ENCODE measurements at places on chromosomes 3 and 15.

GRCh38 chr3:71872256-71872655, 87.3 kb upstream of the PROK2 start:
- DNase-seq = no peak

DNA sequence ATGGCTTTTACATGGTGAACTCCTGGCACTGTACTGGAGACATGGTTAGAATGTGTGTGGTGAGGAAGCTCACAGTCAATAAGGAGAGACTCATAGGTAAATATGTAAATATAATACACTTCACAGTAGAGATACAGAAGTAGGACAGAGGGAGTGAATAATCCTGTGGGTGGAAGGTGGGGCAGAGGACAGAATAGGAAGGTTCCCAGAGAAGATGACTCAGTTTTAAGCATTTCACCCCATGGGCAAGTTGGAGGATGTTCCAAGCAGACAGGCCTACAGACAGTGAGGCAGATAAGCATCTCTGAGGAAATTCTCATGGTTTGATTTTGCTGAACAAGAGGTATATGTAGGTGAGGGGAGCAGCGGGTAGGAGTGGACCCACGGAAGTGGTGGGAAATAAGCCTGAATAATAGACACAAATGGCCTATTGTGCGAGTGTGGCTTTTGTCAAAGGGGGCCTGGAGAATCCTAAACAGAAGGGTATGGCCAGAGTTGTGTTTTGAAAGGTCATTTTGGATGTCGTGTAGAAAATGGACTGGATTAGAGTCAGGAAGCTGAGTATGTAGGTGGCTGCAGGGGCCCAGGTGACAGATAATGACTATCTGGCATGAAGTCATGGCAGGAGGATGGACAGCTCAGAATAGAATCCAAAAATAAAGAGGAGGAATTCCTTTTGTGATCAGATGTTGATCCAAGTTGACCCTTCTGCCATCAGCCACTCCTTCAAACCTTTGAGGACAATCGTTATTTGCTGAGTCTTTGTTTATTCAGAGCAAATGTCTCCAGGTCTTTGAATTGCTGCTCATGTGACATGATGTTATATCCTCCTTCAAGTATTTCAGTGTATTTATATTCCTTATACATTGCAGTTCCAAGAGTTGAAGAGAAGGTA, 97.3 kb upstream of the THRB start:
- DNase-seq = no peak

GRCh38 chr3:70824078-70824477, 511.6 kb upstream of the MDFIC2 start:
- no peak for DNase-seq

DNA sequence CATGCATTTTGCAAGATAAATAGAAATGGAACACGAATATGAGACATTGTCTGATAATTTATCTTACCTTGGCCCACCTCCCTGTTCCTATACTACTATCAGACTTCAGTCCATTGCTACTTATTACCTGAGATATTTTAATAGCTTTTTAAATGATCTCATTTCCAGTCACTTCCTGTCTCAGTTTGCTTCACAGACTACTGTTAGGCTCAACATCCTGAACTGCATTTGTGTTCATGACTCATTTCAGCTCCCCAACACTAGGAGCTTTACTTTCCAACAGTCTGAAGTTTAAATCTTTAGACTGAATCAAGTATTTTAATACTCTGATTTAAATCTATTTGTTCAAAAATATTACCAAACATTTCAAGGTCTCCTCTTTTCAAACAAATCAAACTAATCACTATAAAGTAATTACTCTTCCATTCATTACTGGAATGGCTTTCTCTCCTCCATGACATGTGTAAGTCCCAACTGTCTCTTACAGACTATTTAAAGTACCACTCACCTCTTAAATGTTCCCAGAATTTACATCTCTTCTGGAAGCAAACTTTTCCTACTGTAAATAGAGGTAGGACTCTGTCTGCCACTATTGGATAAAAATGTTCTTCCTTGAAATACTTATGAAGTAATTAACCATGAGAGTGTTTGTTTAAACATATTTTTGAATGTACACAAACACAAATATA, 1277.6 kb downstream of the ZPLD1 start:
- DNase-seq = no peak

DNA sequence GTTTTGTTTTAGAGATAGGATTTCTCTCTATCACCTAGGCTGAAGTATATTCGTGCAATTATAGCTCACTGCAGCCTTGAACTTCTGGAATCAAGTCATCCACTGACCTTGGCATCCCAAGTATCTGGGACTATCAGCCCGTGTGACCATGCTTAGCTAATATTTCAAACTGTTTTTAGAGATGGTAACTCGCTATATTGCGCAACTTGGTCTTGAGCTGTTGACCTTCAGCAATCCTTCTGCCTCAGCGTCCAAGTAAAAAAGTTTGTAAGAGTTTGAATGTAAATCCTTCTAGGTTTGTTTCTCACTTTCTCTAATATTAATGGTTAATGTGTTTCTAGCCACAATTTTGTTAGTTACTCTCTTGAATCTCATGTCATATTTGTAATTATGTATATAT, 1243.5 kb upstream of the CADM2 start:
- DNase-seq = no peak

DNA sequence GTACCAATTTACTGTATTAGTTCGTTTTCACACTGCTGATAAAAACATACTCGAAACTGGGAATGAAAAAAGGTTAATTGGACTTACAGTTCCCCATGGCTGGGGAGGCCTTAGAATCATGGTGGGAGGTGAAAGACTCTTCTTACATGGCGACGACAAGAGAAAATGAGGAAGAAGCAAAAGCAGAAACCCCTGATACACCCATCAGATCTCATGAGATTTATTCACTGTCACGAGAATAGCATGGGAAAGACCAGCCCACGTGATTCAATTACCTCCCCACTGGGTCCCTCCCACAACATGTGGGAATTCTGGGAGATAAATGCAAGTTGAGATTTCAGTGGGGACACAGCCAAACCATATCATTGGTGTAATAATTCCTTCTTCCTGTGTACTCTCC, 69.6 kb downstream of the C3orf20 start:
- no peak for DNase-seq

- no peak for DNase-seq
These were observed 261.4 kb upstream of the C2CD4B start for GRCh38 chr15:62426387-62426956.

DNA sequence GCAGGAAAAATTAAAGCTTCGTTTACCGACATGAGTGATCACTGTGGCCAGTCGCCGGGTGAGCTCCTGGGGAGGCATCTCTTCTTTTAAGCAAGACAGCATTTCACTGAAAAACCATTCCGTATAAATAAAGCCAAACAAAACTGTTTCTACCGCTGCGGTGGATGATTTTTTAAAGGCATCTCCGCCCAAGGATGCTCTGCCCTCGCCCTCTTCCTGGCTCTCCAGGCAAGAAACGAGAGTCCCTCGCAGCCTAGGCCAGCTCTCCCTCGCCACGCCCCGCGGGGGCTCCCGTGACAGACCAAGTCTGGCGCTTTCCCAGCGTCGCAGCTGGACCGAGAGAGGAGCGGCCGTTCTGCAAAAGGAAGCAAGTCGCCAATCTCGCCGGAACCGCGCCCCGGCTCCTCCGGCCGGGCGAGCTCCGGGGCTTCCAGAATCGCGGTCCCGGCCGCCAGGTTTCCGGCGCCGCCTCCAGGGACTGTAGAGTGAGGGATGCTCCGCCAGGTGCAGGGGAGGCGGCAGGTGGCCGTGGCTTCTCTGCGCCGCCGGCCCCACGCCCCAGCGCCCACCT, 458 bp downstream of the MCF2L2 start:
- DNase-seq = peak; percentile 39

DNA sequence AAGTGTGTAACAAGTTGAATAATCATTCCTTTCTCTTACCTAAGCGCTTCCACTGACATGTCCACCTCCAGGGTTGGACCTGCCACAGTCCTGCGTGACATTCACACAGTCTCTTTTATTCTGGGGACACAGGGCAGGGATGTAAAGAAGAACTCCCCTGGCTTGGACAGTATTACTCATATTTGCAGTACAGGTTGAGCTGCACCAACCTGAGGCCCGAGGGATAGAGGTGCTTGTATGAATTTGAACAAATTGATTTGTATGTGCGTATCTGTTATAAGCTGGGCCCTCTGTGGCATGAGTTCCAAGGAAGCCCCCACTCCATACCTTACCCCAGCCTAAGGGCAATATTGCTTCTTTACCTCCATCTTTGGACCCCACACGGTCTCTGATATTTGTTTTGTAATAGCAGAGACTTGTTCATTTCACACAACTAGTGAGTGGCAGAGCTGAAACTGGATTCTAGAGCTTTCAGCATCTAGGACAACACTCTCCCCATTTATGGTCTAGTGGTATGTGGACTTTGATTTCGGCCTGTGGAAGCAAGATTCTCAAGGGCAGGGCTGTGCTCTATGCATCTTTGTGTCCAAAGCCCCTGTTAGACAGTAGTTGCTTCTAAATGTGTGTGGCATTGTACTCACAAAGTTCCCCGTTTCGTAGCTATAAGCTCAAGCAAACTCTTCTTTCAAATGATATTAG, 39.2 kb downstream of the FAH start:
- DNase-seq = no peak

DNA sequence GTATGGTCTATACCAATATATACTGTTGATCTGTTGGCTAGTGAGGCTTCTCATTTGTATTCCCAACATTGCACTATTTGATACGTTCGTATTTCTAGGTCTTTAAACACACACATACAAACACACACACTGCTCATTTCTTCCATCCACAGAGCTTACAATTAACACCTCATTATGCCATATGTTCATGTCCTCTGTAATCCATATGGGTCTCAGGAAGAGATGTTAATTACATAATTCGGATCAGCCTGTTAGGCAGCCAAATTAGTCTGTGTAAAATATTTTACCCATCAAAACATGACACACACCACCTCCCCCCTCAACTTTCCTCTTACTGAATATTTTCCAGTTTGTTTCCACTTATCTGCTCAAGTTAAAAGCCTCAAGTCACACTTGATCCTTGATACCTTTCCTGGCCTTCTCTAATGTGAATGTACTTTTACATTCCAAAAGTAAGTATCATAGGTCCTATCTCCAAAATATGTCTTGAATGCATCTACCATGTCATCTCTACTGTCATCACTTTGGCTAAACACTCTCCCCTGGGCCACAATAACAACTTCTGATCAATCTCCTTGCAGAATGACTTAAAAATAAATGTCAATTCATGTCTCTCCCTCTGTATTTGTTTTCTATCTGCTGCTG, 28.2 kb downstream of the EOGT start:
- DNase-seq = peak; percentile 51

DNA sequence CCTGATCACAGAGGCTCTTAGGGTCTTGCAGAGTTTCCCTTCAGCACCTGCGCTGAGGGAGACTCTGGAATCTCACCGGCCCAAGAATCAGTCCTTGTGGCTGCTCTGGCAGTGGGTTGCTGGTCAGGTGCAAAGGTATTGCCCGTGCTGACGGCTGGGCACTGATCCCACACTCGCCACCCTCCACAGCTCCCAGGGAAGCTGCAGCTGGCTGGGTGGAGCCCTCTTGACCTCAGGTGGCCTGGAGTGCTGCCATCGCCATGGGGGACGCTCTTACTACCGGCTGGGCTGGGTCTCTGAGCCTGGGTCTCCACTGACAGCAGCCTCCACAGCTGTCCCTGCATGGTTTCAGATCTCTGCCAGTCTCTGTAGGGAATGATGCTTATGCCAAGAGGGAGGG, 52.6 kb upstream of the EPHB3 start:
- no peak for DNase-seq

DNA sequence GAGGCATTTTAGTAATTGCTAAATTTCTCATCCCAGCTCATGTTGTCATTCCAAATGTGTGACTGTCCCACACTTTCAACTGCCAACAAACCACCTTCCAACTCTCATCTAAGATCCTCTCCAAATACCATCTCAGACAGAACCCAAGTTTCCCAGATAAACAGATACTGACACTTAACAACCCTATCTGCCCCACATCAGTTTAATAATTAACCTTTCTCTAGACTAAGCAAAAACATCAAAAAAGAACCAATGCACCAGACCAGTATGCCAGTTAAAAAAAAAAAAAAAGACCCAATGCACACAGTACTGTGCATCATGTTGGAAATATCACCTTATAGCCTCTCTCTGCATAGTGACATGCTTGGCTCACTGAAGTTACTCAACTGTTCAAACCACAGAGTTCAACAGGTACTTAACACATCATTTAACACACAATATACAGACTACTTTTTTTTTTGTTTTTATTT, 5.5 kb downstream of the SFMBT1 start:
- DNase-seq = no peak

DNA sequence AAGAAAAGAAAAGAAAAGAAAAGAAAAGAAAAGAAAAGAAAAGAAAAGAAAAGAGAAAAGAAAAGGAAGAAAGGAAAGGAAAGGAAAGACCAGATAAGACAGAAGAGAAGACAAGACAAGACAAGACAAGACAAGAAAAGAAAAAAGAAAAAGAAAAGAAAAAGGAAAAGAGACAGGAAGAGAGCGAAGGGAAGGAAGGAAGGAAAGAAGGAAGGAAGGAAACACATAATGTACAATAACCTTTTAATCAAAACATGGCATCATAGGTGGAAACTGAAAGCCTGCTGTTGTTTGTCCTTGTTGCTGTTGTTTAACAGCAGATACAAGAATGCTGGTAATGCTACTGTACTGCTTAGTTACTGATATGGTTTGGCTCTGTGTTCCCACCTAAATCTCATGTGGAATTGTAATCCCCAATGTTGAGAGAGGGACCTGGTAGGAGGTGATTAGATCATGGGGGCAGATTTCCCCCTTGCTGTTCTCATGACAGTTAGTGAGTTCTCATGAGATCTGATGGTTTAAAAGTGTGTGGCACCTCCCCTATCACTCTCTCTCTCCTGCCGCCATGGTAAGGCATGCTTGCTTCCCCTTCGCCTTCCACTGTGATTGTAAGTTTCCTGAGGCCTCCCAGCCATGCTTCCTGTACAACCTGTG, 67.3 kb downstream of the MCF2L2 start:
- no peak for DNase-seq

DNA sequence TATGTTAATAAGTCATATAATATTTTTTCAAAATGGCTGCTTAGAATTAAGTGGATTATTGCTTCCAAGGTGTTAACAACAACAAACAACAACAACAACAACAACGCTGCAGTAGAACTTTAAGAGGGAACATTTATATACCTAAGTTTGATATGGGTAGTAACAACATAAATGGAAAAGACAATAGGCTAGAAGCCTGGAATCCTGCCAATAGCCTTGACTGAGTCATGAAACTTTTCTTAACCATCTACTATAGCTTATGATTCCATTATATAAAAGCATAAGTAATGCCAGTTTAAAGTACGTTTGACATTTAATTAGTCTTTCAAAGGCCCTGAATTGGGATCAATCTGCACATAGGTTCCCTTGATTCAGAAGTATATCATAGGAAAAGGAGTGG, 31.2 kb downstream of the SATB1 start:
- DNase-seq = no peak
